ENCODE measurements at places on chromosomes 5 and 9. TPM values are rescaled to one million over a fixed set of nuclear protein-coding genes. Genes with fewer than 3 reads are reported as not detected.

F12 gene
- 7.9 TPM for total RNA-seq

FOXD4L4 gene
- under 0.01 TPM for total RNA-seq

FOXD4L5 gene
- total RNA-seq: 0.13 TPM

CCDC171 gene
- total RNA-seq: 2.8 TPM

SLC34A1 gene
- not detected for total RNA-seq

MEF2C gene
- 0.26 TPM for total RNA-seq

IRX2 gene
- total RNA-seq: 11.3 TPM

SHROOM1 gene
- total RNA-seq: 0.79 TPM

PCDHB12 gene
- total RNA-seq: 0.13 TPM

MEIKIN gene
- total RNA-seq: not detected

RIGI gene
- total RNA-seq: 2.9 TPM

PROB1 gene
- total RNA-seq: 0.51 TPM

SLC1A1 gene
- 1.4 TPM for total RNA-seq

TERT gene
- not detected for total RNA-seq

CMYA5 gene
- 0.77 TPM for total RNA-seq

GRCh38 chr5:80955082-80955590 is 5.0 kb upstream of the RASGRF2 start:
- DNase-seq: no peak

DNA sequence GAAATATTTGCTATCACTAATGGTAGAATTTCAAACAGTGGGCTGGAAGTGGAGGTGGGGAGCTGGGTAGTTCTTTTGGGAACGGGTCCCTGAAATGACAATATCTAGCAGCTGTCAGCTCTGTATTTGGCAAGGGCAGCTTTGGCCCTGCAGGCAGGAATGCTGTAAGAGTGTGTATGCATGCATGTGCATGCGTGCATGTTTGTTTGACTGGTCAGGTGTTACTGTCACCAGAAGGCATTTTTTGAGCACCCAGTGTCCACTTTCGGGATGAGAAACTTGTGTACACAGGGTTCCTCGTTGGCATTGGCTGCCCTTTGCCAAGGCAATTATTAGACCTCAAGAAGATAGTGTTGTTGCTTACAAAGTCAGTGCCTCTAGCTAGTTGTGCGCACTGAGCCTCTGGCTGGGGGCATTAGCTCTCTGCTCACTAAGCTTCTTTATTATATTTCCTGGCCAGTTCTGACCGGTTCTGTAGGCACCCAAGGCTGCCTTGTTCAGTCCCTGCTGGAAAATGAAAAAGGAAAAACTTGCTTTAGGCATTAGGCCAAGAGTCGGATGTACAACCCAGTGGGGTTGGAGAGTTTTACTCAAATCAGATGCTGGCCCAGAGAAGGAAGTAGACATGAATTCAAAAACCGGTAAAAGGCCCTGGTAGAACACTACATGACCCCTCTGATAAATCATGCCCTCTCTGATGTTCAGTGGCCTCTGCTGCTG is 2.0 kb downstream of the CYFIP2 start:
- DNase-seq: peak; percentile 77

GRCh38 chr5:62354028-62354874 is 48.2 kb downstream of the KIF2A start:
- DNase-seq: peak; percentile 67

GRCh38 chr9:113656771-113657670 is 193.5 kb downstream of the RGS3 start:
- no peak for DNase-seq

DNA sequence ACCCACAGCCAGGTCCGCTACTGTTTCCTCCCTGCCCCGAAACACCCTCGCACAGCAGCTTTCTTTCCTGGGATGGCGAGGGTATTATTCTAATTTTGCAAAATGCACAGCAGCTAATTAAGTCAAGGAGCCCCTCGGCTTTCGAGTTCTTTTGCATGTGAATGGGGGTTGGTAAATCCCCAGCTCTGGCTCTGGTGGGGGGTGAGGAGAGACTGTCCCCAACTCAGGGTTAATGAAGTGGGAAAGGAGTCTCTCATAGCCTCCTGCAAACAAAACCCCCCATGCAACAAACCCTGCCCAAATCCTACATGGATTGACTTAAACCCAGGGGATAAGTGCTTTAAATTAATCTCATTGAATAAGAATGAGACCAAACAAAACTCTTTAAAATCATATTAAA is 8.8 kb downstream of the BARHL1 start:
- DNase-seq: no peak

GRCh38 chr9:98809311-98810101 is 2.0 kb downstream of the GALNT12 start:
- DNase-seq: no peak

GRCh38 chr5:72511774-72512592 is 4.8 kb upstream of the ZNF366 start:
- DNase-seq: peak; percentile 62

DNA sequence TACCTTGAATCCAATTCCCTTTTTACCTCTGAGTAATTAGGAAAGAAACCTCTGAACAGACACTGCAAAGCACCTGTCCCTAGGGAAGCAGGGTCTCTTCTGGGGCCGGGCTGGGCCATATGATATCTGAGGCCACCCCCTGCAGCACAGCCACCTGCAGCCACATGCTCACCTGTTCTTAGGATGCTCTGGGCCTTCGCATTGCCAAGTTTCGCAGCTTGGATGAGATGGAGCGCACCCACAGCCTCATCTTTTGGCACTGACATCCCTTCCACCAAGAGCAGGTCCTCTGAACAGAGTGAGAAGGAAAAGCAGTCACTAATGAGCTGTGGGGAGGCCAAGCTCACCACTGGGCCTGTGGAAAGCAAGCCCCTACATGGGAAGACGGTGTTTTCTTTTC is 27.3 kb downstream of the CLTA start:
- DNase-seq: no peak

GRCh38 chr9:14325147-14325546 is 11.2 kb upstream of the NFIB start:
- DNase-seq: no peak

- DNase-seq: no peak
These were observed 58.1 kb downstream of the PPIP5K2 start for GRCh38 chr5:103178167-103178566.

DNA sequence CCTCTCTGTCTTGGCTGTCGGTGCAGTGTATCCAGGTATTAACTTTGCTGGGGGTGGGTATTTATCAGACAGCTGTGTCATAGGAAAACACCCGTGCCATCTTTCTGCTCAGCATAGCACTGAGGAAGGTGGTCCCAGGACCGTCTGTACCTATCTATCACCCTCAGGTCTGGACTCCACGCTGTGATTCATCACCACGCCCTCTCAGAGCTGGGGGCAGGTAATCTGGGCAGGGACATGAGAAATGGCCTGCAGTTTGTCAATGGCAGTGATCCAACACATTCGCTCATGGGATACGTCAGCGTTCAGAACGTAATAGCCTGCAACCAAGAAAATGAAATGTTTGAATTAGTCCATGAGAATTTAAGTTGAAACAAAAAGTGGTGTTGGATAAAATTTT is 151.6 kb upstream of the MAP1B start:
- DNase-seq: peak; percentile 43

DNA sequence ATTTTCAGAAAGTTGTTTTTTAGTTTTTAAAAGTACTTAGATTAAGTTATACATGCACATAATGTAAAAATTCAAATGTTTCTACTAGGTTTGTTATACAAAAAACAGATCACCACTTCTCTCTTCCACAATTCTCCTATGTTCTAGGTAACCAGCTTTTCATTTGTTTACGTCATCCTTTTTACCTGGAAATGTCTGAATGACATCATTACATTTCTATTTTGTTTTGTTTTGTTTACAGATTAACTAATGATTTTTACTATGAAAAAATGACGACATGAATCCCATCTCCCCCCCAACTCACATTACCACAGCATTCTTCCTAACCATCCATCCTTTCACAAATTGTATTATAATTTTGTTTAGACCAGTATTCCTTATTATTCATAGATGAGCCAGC is 1709.2 kb downstream of the EFNA5 start:
- DNase-seq: no peak

- peak; percentile 69 for DNase-seq
These were observed 154.3 kb downstream of the SPOCK1 start for GRCh38 chr5:137344723-137345322.

GRCh38 chr9:72826996-72827949 is 125.6 kb downstream of the ALDH1A1 start:
- no peak for DNase-seq

DNA sequence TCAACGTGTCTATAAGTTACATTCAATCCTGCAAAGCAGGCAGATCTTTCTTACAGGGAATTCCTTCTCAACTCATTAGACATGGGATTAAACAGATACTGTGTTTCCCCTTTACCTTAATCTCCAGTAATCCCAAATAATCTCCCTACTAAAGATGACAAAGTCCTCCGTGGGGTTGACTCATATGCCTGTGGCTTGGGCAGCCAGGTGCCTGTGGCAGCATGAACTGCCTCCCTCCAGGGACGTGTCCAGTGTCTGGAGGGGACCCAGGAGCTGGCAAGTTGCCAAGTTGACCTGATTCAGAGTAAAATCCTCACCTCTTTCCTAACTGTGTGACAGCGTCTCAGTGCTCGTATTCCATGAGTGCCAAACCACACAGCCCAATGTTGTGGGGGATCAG is 94.6 kb upstream of the PTCH1 start:
- no peak for DNase-seq

- DNase-seq: peak; percentile 85
These were observed 251.6 kb upstream of the PTGER4 start for GRCh38 chr5:40428126-40428525.

DNA sequence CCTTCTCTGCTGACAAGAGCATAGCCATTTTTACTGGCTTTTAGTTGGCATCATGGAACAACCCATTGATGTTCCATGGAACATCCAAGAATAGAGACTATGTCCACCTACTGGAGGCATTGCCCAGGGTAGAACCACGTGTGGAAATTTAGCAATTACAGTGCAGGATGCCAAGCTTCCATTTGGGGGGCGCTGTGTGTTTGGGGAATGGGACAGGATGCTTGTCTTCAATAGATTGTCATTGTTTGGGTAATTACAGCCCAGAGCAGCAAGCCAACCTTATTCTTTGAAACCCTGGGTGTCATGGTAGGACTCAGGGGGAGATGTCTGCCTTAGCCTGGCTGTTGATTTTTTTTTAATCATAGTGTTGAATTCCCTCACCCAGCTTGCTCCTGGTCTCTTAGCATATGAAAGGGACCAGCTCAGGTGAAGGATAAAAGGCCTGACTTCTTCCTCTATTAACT is 171.1 kb downstream of the DOCK2 start:
- DNase-seq: no peak

DNA sequence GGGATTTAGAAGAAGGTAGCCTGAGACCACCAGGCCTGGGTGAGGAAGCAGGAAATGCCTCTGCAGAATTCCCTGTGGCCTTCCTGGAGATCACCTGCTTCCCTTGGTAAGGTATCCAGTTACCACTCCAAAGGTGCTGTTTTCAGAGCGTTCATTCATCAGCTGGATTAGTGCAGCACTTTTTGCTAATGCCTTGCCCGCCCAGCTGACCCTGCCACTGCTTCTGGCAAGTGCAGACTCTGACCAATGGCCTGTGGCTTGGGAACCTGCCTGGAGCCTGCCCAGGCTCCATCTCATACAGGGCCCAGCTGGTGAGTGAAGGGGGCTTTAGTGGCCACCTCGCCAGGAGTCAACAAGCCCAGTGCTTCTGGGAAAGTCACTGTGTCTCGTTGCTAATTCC is 48.6 kb downstream of the FOXI1 start:
- no peak for DNase-seq

Data from bronchial epithelial cell (primary cell).